ENCODE measurements at places on chromosomes 11 and 22.

DNA sequence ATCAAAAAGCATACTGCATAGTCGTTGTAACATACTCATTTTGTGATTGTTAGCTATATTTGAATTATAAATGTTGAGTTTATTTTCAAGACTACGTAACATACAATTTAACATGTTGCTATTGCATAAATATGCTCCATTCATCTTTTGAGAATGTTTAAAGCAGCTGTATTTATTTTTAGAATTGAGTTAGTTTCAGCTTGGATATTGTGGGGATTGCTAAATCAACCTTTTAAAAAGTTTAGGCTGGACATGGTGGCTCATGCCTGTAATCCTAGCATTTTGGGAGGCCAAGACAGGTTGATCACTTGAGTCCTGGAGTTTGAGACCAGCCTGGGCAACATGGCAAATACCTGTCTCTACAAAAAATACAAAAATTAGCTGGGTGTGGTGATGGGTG, 288.1 kb downstream of the DYNC2H1 start:
- no peak for DNase-seq

DNA sequence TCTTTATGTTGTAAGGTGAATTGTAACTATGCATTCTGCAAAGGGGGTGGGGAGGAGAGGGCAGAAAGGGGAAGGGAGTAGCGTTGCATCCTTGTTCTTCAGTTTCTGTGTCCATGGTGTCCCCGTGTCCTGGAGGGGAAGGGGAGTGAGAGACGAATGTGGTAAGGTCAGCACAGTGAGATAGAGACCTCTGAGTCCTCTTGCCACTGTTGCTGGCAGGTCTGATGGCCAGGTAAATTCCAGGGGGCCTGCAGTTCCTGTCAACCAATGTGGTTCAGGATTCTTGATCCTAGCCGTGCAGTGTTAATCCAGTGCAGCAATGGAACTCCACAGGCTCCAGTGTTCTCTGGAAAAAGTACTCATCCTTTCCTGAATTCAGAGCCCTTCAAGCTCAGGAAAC, 14.6 kb upstream of the ADSL start:
- DNase-seq = no peak

DNA sequence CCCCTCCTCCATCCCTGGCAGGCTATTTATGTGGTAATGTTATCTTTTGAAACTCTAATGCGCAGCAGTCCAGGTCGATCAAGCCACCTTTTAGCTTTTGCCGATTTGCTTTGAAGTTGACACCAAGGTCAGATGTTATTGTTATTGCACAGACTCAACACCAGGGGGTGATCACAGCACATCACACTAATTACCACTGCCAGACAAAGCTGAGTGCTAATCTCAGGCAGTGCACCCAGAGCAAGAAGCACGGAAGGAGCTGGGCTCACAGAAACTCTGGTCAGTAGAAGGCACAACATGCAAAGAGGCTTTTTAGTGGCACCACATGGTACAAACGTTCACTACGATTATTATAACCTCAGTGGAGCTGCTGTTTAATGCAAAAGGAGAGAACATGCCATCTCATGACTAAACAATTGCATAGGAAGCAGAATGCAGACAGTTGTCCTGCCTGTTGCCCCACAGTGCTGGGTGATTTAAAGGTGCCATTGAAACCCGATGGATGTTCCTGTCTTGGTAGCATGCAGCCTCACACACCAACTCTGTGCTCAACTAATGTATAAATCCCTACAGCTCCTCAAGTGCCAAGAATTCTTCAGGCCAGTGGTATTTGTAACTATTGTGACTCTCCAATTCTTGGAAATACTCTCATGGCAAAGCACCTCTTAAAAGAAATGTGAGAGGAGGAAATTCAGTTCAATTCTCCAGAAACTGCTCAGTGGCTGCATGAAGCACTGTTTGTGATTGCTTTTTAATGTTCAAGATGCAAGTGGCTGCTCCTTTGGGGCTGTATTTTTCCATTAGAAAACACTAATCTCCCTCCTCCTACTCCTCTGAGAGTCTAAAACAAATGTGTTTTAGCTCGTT, 353.9 kb upstream of the DDI1 start:
- peak; percentile 10 for DNase-seq

DNA sequence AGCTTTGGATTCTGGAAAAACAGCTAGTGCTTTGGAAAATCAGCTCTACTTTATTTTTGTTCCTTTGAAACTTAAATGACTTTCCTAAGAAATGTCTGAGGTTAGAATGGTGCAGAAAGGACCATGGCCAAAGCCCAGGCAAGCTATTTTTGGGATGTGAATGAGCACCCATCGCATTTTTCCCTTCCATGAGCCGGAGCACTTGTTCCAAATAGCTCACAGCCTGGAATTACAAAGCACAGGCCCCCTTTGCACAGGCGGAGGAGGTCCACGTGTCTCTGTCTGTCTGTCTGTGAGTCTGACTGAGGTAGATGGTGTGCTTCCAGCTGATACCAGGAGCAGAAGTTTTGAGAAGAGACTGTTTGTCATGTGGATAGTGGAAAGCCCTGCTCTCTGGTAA, 50.7 kb downstream of the MICAL2 start:
- no peak for DNase-seq

DNA sequence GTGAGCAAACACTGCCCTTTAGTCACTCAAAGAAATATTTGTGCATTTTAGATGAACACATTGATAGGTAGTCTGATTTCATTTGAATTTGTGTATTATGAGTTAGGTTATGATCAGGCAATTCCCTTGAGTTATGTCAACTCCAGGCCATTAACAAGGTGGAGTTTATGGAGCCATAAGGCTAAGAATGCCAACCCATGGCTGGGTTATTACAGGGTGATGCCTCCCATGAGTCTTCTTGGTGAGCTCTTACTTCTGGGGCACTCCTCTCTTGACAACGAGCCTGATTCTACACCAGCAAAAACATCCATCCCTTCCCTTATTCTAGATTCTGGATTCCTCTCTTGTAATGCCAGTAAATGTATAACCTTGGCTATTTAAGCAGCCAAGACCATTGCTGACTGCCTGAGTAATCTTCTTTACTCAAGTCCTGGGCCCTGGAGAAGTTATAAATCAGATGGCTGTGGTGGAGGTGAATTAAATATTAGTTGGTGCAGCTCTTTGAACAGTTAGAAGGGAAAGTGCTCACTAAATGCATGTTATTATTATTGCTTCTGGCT, 645.7 kb upstream of the TENM4 start:
- no peak for DNase-seq

DNA sequence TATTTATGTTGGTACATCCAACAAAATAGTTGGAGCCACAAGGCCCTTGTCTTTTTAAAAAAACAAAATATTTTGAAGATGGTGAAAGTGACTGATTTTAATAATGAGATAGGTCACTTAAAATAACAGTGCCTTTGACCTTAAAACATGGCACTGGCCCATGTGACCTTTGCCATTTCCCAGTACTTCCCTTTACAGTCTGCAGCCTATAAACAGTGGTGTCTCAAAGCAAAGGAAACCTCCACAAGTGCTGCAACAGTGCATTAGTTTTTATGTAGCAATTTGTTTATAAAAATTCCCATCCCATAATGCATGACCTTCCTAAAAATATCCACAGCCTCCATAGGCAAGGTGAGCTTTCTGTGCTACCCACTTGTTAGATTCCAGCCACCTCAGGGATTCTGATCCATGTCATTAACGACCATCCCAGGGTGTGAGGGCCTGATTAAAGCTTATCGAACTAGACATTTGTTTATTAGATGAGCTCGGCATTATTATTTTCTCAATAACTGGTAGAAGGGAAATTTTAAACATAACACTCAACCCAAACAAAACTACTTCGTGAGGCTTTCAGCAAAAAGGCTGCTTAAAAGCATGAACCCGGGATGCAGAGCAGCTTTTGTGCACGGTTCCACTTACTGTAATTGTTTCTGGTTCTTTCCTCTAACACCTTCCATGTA, 28.0 kb upstream of the CRKL start:
- DNase-seq = no peak

- DNase-seq = no peak
Observed at GRCh38 chr11:107860688-107861087, 2.1 kb upstream of the SLC35F2 start.
